Tibial nerve (tissue), 4 donors: ENCODE measurements at places on chromosomes 4 and X. TPM values are rescaled to one million over a fixed set of nuclear protein-coding genes. Genes with fewer than 3 reads are reported as not detected.
A peak's percentile ranks its signal among the peaks of the same experiment; 100 is the strongest.

Gene UGT2A3
- total RNA-seq = not detected

- no peaks in the 10 kb centered on the region for H3K4me1 ChIP-seq
- H3K36me3 ChIP-seq = no peaks in the 10 kb centered on the region
- H3K4me3 ChIP-seq = no peak overlapping the region
- H3K27me3 ChIP-seq = no peaks in the 10 kb centered on the region
- DNase-seq = no peak
- H3K27ac ChIP-seq = no peak overlapping the region
These were observed 27.5 kb upstream of the HERC5 start for GRCh38 chr4:88429401-88429800.

DNA sequence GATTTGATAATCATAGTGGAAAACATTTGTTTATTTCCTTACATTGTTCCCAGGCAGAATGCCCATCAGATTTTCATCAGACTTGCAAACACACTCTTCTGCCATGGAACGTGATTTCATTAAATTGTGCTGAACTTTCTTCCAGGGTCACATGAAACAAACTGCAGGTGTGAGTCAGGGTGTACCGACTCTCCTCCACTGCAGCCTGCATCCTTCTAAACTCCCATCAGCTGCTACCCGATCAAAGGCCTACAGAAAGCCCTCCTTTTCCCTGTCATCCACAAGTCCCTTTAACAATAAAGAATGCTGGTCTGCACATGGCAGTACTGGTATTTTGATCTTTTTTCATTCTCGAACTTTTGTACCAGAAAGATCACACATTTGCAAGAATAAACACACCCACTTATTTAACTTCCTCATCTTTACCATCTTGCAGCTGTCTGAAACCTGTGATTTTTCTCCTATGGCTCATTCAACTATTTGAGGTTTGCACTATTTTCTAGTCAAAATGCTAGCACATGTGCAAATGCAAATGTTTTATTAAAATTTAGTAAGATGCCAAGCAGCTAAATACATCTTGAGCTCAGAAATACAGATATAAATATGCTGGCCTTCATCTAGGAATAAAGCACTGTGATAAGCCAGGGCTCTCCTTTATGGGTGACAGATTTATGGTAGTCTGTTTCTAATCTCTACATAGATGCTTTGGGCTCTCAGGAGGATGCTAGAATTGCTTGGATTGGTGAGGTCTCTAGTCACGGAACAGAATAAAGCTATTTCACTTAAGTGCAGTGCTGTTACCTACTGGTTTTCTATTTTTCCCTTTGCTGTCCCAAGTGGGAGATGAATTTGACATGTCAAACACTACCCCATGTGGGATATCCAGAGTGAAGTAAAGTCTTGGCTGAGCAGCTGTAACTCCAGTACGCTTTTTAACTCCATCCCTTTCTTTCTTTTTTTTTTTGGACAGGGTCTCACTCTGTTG, 25.8 kb upstream of the ARHGAP24 start:
- no peak overlapping the region for H3K4me3 ChIP-seq
- H3K4me1 ChIP-seq = no peaks in the 10 kb centered on the region
- no peaks in the 10 kb centered on the region for H3K36me3 ChIP-seq
- H3K27ac ChIP-seq = no peak overlapping the region

Gene HPSE
- total RNA-seq = 3.0 TPM

DNA sequence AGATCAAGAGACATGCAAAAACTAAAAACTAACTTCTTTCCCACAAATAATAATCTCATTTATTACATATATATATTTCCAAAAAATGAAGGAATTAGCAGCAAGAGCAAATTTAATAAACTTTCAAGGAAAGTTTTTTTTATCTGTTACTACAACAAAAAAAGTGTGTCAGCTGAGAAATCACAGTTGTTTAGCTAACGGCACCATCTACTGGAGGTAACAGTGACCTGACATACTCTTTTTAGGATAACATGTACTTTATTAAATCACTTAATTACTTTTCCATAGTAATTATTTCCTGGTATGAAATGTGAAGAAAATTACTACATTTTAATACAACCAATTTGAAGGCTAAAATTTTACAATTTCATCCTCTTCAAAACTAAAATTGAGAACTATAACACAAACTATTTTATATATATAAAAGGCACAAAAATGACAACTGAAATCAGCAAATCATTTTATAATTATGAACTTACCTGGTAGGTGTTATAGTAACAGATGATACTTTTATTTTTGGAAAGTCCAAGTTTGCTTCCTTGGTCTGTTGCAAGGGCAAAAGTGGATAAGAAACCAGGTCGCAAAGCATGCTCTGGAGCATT, 9.1 kb downstream of the LAMTOR3 start:
- no peak for DNase-seq
- no peak overlapping the region for H3K4me3 ChIP-seq
- H3K4me1 ChIP-seq = no peaks in the 10 kb centered on the region
- H3K27ac ChIP-seq = no peak overlapping the region
- H3K27me3 ChIP-seq = no peaks in the 10 kb centered on the region
- no peaks in the 10 kb centered on the region for H3K36me3 ChIP-seq

Gene MID1
- 10.8 TPM for total RNA-seq

DNA sequence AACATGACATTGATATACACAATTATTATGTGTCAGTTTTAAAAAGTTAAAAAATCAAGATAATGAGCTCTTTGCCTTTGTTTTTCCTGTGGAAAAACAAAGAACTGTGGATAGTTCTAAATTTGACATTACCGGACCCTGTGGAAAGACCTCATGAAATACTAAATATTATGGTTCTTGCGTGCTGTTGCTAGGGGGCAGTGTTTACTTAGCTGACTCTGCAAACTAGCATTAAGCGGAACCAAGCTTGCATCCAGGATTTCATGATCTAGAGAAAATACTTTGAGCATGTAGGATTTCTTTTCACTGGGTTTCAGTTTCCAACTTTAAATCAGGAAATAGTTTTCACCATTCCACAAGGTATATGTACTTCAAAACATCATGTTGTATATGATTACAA, 33.6 kb downstream of the CLCN4 start:
- no peak overlapping the region for H3K27ac ChIP-seq
- H3K36me3 ChIP-seq = no peaks in the 10 kb centered on the region
- H3K4me3 ChIP-seq = no peak overlapping the region
- no peaks in the 10 kb centered on the region for H3K27me3 ChIP-seq
- no peak for DNase-seq
- peaks cover 7% of the 10 kb centered on the region for H3K4me1 ChIP-seq

Gene ARR3
- not detected for total RNA-seq

DNA sequence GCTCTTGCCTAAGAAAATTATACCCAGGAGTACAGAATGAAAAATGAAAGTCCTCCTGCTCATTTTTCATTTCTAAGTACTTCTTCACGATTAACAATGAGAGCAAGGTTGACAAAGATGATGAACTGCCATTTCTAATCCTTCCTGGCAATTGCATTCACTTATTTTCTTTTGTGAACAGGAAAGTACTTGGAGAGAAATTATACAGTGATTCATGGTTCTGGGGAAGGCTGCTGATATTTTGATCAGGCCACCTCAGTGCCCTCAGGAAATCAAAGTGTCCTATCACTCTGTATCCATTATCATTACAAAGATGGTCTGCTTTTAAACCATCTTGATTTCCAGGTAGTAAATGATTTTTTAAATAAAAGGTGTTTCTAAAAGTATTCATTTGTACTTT, 467.5 kb downstream of the PACRGL start:
- no peaks in the 10 kb centered on the region for H3K36me3 ChIP-seq
- no peak overlapping the region for H3K4me3 ChIP-seq
- no peak overlapping the region for H3K27ac ChIP-seq

DNA sequence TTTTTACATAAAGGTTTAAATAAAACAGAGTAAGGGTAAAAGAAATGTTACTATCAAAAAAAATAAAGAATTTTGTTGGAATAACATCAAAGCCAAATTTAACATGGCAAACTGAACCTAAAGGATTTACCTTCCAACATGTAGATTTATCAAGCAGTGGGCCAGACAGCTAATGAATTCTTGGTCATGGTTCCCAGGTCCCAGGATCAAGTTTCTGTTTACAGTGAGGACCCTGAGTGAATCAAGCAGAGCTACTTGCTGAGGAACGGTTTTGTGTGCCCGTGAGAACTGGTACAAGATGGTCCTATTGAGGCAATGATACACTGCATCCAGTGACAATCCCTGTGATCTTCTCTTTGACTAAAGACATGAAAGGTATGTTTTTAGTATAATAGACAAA, 157.1 kb downstream of the CDS1 start:
- no peak overlapping the region for H3K4me3 ChIP-seq
- no peaks in the 10 kb centered on the region for H3K4me1 ChIP-seq
- H3K36me3 ChIP-seq = peaks cover 89% of the 10 kb centered on the region
- no peak for DNase-seq

DNA sequence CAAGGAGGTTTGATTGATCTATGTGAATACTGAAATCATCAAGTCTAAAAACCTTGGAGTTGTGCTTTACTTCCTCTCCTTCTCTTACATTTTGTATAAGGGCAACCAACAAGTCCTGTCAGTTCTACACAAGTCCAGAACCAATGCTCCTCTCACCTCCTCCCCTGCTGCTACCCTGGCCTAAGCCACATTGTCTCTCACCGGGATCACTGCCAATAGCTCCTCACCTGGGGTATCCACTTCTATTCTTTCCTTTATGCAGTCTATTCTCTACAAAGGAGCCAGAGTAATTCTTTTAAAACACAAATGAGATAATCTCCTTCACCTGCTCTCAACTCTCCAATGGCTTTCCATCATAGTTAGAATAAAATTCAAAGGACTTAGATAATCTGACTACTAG, 13.3 kb upstream of the ARHGEF6 start:
- no peaks in the 10 kb centered on the region for H3K36me3 ChIP-seq
- DNase-seq = no peak
- H3K4me1 ChIP-seq = no peaks in the 10 kb centered on the region
- no peaks in the 10 kb centered on the region for H3K27me3 ChIP-seq
- no peak overlapping the region for H3K4me3 ChIP-seq

DNA sequence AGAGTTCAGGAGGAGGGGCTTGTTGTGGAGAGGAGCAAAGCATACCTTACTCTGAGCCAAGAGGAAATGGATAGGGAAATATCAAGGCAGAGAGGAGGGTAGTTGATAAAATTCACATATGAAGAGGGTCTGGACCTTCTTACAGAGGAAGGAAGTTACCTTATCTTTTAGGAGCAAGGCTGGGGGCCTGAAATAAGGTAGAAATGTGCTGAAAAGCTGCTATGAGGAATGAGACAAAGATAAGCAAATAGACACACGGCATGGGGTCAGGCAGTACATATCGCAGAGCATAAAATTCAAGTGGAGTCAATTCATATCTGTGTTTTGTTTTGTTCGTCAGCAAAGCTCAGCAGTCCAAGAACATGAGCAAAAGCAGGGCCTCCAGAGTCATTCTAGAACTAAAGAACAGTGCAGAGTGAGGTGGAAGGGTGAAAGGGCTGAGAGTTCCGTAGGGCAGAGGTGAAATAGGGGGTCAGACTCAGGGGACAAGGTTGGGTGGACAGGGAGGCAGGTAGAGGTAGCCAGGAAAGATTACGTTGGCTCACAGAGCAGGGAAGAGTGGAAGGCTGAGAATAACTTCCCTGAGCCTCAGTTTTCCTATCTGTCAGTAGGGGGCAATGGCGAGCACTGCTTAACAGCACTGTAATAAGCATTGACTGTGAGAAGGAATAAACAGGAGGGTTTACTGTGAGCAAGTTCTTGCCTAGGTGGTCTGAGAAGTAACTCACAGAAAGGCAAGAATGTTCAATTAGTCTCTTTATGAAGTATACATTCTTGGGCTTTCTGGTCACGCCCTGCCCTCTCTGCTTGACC, 9.2 kb downstream of the VSIG4 start:
- no peak overlapping the region for H3K27ac ChIP-seq
- H3K36me3 ChIP-seq = no peaks in the 10 kb centered on the region
- no peak overlapping the region for H3K4me3 ChIP-seq
- H3K27me3 ChIP-seq = peaks cover 13% of the 10 kb centered on the region
- H3K4me1 ChIP-seq = no peaks in the 10 kb centered on the region

DNA sequence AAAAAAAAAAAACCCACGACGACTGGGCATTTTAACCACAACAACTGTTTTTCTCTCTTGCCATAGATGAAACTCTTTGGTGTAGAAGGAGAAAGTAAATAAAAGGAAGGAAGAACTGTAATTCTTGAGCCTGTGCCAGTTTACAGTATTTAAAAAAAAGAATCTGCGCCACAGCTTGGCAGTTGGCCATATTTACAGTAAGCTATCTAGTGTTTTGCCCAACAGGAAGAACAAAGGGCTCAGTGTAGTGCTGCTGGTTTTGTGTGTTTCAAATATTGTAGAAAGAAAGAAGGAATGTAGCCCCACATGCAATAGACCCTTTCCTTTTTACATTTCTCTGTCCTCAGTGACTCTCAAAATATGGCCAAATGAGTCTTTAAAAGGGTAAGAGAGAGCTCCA, 66.1 kb downstream of the NR3C2 start:
- H3K4me1 ChIP-seq = no peaks in the 10 kb centered on the region
- peak overlapping the region; percentile 20 for H3K27ac ChIP-seq
- H3K36me3 ChIP-seq = no peaks in the 10 kb centered on the region

Gene PPARGC1A
- total RNA-seq = 7.6 TPM

- no peaks in the 10 kb centered on the region for H3K36me3 ChIP-seq
- DNase-seq = no peak
- H3K4me1 ChIP-seq = no peaks in the 10 kb centered on the region
- no peak overlapping the region for H3K4me3 ChIP-seq
These were observed 610.2 kb upstream of the HTR2C start for GRCh38 chrX:113973706-113974105.

Gene COL25A1
- total RNA-seq = 4.1 TPM

- H3K4me1 ChIP-seq = no peaks in the 10 kb centered on the region
- no peaks in the 10 kb centered on the region for H3K36me3 ChIP-seq
- H3K4me3 ChIP-seq = no peak overlapping the region
- DNase-seq = no peak
- H3K27ac ChIP-seq = no peak overlapping the region
- H3K27me3 ChIP-seq = peaks cover 3% of the 10 kb centered on the region
These were observed 34.8 kb downstream of the YIPF6 start for GRCh38 chrX:68533656-68534055.

DNA sequence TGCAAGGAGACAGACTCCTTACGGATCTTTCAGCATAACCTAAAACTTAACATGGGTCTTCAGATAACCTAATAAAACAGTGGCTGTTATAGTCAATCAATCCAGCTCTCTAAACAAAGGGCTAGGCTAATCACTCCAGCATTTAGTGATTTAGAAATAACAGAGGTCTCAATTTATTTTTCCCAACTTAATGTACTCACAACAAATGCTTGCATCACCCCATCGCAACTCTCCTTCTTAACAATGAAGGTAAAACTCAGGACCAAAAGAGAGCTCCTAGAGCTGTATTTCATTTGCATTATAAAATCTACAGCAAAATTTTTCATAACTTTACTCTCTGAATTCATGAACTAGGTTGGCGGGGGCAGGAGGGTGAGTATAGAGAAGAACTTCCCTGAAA, 1.1 kb downstream of the LIN54 start:
- peak overlapping the region; percentile 80 for H3K4me3 ChIP-seq
- H3K36me3 ChIP-seq = no peaks in the 10 kb centered on the region
- H3K4me1 ChIP-seq = peaks cover 19% of the 10 kb centered on the region
- no peaks in the 10 kb centered on the region for H3K27me3 ChIP-seq

GRCh38 chr4:14504162-14504561, 498.1 kb upstream of the CPEB2 start:
- no peaks in the 10 kb centered on the region for H3K4me1 ChIP-seq
- H3K27ac ChIP-seq = no peak overlapping the region
- H3K4me3 ChIP-seq = no peak overlapping the region
- no peaks in the 10 kb centered on the region for H3K36me3 ChIP-seq
- DNase-seq = no peak

GRCh38 chr4:87356832-87357526, 34.0 kb downstream of the HSD17B11 start:
- peaks cover 75% of the 10 kb centered on the region for H3K36me3 ChIP-seq
- no peak overlapping the region for H3K4me3 ChIP-seq
- no peak overlapping the region for H3K27ac ChIP-seq
- no peaks in the 10 kb centered on the region for H3K27me3 ChIP-seq
- DNase-seq = no peak
- no peaks in the 10 kb centered on the region for H3K4me1 ChIP-seq
